Fibroblast of skin of left biceps (primary cell): ENCODE measurements at places on chromosomes 11 and 22.

GRCh38 chr22:46622081-46622521 is 1.9 kb downstream of the GRAMD4 start:
- no peak for DNase-seq

- DNase-seq: no peak
Observed at GRCh38 chr22:27975381-27976013, 56.4 kb upstream of the PITPNB start.

GRCh38 chr11:95253141-95253540 is 22.1 kb upstream of the SESN3 start:
- DNase-seq: no peak

DNA sequence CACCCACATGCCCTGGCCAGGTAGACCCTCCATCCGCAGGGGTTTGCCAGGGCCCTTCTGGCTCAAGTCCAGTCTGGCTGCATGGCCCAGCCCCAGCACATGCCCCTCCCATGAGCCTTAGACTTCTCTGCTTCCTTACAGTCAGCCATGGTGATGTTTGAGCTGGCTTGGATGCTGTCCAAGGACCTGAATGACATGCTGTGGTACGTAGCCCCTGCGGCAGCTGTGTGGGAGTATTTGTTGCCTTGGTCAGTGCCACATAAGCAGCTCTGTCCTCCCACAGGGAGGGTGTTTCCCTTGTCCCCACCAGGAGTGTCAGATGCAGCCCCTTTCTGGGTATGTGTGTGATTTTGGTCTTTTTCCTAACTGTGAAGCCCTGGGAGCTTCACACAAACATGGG is 17.5 kb downstream of the CDC45 start:
- no peak for DNase-seq
